HS-5 (cell line): ENCODE measurements at places on chromosomes 11 and 22.
A peak's percentile ranks its signal among the peaks of the same experiment; 100 is the strongest.

GRCh38 chr11:66316849-66317251 is at the start of gene CD248:
Gene CD248, minus strand, starts transcription at chr11:66317044. Its CDS starts 17 bp downstream, at chr11:66317027.
- no peak for DNase-seq

DNA sequence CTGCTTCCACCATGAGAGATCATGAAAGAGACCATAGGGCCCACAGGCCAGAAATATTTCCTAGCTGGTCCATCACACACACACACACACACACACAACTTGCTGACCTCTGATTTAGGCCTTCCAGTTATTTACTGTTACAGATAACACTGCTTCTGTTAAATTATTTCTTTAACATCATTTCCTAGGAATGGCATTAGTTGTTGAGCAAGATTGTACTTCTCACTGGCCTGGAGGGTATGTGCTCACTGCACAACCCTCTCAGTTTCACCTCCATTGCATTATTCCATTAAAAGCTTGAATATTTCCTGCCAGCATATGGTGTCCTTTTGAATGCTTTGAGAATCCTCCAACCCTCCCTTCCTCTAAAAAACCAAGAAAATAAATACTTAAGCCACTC is 104.4 kb downstream of the MICAL2 start:
- DNase-seq, result no peak

DNA sequence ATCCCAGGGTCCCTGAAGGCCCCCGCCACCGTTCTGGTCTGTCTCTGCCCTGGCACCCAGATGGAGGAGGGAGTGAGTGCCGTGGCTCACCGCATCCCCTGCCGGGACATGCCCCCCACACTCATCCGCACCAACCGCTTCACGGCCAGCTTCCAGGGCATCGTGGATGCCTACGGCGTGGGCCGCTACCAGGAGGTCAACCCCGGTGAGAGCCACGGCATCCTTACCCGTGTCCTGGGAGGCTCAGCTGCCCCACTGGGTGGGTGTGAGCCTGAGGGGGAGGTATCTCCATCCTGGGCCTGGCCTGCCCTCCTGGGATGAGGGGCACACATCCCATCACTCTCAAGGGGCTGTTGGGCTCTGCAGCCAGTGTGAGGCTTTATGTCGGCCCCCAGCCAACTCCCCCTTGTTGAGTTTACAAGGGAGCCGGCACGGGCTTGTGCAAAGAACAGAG is 6.1 kb downstream of the TCIRG1 start:
- no peak for DNase-seq

- no peak for DNase-seq
Observed at GRCh38 chr11:120125024-120125423, 12.9 kb downstream of the TRIM29 start.

- DNase-seq, result no peak
Observed at GRCh38 chr11:126702165-126702720, 298.3 kb downstream of the KIRREL3 start.

DNA sequence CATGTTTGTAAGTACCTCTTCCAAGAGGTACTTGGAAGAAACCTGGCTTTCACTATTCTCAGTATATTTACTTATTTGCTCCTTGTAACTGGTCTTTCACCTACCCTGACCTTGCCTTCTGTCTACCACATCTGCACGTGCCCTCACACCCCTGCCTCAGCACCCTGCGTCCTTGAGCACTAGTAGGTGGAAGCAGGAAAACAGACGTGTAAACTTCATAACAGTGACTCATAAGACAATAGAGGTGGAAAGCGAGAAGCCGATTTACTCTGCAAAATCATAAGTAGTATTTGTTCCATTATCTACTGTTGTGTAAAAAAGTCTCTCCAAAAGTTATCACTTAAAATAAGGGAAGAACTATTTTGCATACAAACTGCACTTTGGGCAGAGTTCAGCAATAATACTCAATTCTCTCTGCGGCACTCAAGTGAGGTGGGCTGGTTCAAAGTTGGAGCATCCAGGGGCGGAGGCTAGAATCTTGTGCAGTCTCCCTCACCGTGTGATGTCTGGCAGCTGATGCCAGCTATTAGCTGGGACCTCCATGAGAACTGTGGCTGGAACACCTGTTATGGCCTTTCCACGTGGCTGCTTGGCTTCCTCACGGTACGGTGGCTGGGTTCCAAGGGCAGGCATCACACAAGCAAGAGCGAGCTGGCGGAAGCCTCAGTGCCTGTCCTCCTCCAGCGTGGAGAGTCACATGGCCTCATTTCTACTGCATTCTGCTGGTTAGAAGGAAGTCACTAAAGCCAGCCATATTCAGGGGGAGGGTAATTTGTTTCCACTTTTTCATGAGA is 30.4 kb downstream of the PACS1 start:
- no peak for DNase-seq

DNA sequence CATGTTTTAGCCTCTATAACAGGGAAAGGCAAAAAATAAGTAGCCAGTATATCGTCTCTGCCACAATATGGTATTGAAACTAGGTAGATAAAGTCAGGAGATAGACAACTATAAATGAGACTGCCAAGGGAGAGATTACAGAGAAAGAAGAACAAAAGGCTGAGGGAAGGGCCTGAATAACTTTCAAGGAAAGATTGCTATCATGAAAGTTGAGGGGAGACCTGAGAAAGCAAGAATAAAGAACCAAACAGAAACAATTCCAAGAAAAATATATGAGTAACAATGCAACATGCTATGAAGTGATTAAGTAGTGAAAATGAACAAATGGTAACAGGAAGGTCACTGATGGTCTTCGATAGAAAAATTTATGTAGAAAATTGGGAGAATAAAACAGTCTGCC is 690.1 kb downstream of the METTL15 start:
- DNase-seq, result no peak

GRCh38 chr11:30016588-30017363 is at the start of gene KCNA4:
Gene KCNA4, minus strand, starts transcription at chr11:30017030. Its CDS starts 4,352 bp downstream, at chr11:30012678.
- DNase-seq, result peak; percentile 15

DNA sequence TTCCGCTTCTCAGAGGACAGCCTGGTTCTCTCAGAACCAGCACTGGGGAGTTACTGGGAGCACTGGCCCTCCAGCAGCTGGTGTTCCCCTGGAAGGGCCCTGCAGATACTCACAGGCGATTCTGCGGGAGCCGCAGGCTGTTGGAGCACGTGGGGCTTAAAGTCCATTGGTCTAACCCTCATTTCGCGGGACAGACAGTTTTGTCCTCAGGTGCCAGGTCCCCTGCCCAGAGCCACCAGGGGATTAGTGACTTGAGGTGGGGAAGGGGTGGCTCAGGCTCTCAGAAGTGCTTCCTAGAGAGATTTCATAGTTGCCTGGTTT is 53.9 kb downstream of the CACNA1I start:
- no peak for DNase-seq

GRCh38 chr22:19663286-19663815 is 51.0 kb upstream of the SEPTIN5 start:
- DNase-seq, result peak; percentile 29

- no peak for DNase-seq
Observed at GRCh38 chr11:115420505-115420904, 83.7 kb downstream of the CADM1 start.

- no peak for DNase-seq
Observed at GRCh38 chr11:118049771-118050170, 27.1 kb upstream of the TMPRSS4 start.

DNA sequence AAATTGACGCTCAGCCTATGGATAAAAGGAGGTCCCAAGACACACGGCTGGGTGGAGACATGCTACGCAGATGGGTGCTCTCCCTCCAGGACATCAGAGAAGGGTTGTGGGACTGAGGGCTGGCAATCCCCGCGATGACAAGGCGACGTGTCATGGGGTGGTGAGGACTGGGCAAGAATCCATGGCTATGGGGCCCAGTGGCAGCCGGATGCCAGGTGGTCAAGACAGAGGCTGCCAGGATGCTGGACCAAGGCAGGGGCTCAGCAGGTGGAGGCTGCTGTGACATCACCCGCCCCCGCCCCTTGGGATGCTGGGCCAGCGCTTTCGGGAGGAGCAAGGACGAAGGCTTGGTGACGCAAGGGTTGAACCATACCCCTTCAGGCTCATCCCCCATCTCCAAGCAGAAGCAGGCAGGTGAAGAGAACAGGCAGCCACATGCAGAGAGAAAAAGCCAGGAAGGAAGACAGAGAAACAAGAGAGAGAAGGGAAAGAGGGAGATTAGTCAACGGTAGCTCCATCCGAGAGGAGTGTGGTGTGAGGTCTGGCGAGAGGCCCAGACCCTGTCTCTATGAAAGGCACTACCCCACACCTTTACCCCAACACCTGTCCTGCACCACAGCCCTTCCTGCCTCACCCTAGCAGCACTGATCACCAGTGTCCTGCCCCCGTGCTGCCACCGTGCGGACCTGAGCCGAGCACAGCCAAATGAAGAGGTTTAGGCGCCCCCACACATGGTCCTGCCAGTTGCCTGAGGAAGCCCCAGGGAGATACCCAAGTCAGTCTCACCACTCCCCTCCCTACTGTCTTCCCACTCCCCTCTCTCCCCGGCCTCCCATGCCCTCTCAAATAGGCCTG is 24.1 kb upstream of the RASL10A start:
- no peak for DNase-seq

- no peak for DNase-seq
Observed at GRCh38 chr11:31060880-31061279, 308.7 kb downstream of the DCDC1 start.

- DNase-seq, result no peak
Observed at GRCh38 chr11:129210831-129211181, 18.7 kb upstream of the ARHGAP32 start.

DNA sequence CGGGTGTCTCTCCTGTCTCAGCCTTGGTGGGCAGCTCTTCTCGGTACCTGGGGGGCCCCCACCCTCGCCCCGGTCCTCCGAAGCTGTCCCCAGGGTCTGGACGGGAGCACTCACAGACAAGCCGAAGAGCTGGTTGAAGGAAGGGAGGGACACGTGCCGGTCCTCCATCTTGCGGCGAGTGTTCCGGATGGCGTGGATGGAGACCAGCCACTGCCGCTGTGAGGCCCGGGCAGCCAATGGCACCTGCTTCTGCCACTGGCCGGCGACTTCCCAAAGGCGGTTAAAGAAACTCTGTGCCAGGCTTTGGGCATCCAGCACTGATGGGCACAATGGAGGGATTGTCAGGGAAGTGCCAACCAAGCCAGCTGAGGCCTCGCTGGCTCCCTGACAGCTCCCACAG is 18.7 kb downstream of the PPM1F start:
- no peak for DNase-seq

GRCh38 chr11:15747671-15748070 is 608.7 kb downstream of the SOX6 start:
- DNase-seq, result no peak

DNA sequence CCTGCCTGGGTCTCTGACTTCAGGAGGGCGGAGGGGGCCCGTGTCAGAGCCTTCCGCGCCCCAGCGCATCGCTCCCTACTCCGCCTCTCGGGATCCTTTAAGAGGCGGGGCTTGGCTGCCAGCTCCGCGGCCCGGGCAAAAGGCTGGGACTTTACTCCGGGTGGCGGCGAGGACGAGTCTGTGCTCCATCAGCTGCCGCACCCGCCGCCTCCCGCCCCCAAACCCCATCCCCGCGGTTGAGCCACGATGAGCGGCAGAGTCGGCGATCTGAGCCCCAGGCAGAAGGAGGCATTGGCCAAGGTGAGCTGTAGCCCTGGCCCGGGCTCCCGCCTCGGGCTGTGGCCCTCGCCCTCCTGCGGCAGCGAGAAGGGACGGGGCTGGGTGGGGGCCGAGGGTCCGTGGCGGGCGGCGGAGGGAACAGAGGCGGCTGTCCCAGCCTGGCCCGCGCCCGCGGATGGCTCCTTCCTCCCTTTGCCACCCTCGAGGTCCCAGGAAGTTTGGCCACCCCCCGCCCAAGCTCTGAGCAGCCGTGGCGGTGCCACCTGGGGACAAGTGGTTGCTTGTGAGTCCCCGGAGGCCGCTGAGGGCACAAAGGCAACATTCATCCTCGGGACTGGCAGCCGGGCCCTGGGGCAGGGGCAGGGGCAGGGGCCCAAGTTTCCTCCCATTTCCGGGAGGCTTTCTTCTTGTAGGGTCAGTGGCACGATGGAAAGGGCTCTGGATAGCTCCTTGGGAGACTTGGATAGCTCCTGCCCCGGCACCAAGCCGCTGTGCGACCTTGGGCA is at the start of gene SEC14L2:
Gene SEC14L2, plus strand, starts transcription at position 148 of the 785 bp plus-strand sequence. Its CDS starts 99 bp downstream, at position 247.
- DNase-seq, result no peak

DNA sequence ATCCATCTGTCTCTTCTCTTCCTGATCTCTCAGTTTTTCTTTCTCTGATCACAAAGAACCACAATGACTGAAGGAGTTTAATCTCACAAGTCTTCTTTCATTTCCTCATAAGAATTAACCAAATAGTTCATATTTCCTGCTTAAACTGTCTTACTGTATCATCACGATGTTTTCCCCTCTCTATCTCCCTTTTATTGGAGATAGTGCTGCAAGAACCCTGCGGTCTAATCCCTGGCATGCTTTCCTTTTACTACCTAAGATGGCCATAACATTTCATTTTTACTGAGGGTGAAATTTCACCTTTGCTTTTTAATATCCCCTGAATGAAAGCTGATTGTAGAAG is 28.9 kb downstream of the CARD18 start:
- no peak for DNase-seq

DNA sequence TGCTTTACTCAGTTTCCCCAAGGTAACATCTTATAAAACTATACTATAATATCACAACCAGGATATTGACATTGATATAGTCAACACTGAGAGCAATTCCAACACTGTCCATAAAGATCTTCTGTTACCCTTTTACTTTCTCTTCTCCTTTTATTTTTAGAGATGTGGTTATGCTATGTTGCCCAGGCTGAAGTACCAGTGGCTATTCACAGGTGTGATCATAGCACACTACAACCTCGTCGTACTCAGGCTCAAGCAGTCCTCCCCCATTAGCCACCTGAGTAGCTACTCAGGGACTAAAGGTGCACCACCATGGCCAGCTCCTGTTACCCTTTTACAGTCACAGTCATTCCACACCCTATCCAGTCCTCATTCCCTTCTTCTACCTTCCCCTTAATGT is 119.7 kb downstream of the CWF19L2 start:
- no peak for DNase-seq

DNA sequence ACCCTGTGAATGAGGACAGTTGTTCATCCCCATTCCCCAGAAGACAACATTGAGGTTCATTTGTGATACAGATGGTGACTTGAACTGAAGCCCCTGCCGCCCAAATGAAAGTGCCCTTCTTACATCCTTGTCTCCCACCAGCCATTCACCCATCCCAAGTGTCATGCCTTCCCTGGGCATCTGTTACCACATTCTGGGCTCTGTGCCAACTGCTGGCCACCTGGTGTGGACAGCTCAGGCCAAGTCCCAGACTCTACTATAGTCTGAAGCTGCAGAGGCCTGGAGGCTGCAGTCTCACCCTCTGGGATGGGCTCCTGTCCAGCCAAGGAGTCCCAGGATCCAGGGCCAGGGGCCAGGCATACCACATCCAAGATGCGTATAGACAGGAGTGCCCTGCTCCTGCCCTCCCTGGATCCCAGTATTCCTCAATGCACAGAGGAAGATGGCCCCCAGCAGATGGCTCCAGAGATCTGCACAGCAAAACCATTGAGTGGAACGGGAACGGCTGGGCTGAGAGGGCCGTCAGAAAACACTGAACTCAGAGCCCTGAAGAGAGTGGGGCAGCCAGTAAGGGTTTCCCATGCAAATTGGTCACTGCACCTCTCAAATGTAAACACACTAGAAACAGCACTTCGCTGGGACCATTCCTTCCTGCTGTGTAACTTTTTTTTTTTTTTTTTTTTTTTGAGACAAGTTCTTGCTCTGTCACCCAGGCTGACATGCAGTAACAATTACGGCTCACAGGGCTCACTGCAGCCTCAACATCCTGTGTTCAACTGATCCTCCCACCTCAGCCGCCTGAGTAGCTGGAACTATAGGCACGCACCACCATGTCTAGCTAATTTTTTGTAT is 22.8 kb downstream of the ARRB1 start:
- no peak for DNase-seq

GRCh38 chr11:123308077-123308476 is 113.0 kb upstream of the CLMP start:
- no peak for DNase-seq

GRCh38 chr22:44385296-44385610 is 72.5 kb upstream of the SHISAL1 start:
- DNase-seq, result no peak
